ENCODE measurements at places on chromosomes 5 and 9.

GRCh38 chr5:167857321-167857720 lies 434.1 kb upstream of the WWC1 start:
- no peak for DNase-seq

- DNase-seq, result peak; percentile 38
These were observed 7.7 kb upstream of the NPM1 start for GRCh38 chr5:171379961-171380360.

DNA sequence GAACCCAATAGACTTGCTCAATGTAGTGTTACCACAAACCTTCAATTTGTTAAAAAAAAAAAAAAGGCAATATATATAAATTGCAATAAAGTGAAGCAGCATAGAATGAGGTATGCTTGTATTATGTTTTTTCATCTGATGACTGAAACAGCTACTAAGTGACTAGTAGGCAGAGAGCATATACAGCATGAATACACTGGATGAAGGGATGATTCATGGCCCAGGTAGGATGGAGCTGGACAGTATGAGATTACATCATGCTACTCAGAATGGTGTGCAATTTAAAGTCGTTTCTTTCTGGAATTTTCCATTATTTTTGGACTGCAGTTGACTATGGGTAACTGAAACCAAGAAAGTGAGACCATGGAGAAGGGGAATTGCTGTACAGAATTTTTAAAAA lies 161.2 kb downstream of the GNA14 start:
- no peak for DNase-seq

DNA sequence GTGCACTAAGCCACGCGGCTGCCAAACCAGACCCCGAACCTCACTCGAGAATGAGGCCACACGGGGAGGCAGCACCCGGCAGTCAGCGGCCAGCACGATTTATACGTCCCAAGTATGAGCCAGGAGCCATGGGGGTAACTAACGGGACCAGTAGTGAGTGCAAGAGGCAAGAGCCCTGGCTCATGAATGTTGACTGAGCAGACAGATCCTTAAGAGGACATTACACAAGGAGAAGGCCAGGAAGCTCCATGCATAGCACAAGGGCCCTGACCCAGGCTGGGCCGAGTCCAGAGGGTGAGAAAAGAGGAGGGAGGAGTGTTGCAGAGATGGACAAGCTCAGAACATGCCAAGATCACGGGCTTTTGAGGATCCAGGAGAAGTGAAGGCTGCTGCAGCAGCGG lies 58.6 kb upstream of the PHYKPL start:
- no peak for DNase-seq

DNA sequence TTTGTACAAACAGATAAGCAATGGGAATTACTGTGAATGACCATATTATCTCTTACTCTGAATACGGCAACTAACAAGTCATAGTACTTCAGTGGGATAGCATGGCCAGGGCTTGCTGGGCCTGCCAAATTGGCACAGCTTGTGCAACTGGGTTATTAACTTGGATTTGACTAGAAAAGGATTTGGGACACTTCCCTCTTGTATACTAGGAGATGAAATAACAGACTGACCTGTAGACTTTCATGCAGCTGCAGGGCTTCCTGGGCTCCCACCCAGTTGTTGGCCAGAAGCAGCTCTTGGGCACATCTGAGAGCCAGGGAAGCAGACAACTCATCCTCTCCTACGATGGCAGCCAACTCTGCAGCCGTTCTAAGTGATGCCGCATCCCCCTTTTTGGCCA lies 39.8 kb downstream of the CNOT8 start:
- DNase-seq, result no peak

GRCh38 chr9:99116003-99116411 lies 11.1 kb downstream of the TGFBR1 start:
- DNase-seq, result no peak

DNA sequence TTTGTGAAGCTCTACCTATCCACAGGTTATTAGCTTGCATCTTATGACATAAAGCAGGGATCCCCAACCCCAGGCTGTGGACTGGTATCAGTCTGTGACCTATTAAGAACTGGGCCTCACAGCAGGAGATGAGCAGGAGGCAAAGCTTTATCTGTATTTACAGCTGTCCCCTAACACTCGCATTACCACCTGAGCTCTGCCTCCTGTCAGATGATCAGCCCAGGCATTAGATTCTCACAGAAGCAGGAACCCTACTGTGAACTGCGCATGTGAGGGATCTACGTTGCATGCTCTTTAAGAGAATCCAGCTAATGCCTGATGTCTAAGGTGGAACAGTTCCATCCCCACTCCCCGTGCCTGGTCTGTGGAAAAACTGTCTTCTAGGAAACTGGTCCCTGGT lies 19.7 kb downstream of the FBXW11 start:
- no peak for DNase-seq

DNA sequence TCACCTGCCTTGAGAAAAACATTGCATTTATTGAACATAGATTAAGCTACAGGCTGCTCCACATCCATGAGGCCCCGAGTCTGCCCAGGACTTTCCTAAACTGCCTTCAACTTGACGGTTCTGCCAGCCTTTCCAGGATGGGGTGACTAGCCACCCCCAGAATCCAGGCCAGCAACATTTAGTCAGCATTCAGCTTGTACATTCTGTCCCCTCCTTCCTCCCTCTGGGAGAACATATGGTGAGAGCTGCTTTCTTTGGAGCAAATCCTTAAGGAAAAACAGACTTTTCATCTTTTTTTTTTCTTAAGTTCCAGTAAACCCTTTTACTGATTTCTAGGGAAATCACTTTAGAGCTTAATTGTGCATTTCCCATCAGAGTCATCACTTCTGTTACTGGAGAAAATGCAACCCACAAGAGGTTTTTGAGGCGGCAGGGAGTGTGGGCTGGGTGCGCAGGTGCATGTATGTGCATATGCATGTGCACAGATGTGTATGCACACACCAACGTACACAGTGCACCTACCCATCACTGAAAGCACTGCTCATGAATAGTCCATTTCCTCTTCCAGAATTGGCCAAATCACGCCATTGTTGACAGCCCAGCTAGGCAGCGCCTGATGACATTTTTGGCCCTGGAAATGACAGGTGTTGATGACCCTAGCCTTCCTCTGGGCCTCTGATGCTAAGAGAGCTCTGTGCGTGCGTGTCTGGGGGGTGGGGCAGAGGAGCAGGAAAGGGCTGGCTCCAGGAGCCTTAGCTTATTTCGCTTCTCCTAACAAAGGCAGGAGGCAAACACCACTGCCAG lies 145.6 kb downstream of the HSD17B3 start:
- DNase-seq, result no peak
